Stimulated activated CD8-positive, alpha-beta memory T cell treated with anti-CD3 and anti-CD28 coated beads, Interleukin-4, amount 100 ng/mL, for 1 hour (primary cell): ENCODE measurements at places on chromosomes 7 and 10.

- DNase-seq, result no peak
Measured at GRCh38 chr7:112512451-112513210, 31.8 kb downstream of the LSMEM1 start.

DNA sequence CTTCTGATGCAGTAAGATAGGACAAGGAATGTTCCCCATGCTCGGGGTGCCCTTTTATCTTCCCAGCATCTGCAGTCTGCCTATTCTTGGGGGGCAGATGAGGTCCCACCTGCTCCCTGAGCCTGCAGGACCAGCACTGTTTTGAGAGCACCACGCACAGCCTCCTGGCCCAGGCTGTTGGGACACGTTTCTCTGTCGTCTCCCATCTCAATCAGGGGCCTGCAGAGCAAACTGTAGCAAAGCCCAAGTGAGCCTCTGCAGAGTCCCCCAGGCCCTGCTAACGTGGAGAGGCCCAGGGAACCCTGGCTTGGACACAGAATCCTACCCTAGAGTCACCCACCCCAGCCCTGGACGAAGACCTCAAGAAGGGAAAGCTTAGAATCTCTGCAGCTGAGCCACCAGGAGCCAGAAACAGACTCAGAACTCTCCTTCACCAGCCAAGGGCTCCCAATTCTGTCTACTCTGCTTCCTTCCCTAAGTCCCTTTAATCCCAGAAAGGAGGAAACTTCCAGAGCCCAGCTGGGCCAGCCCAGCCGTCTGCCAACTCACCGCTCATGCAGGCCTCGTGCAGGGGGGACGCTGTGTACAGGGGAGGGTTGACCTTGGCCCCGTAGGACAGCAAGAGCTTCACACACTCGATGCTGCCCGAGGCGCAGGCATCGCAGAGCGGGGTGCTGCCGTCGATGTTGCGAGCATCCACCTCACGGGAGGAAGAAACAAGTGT lies 15.6 kb downstream of the ASB13 start:
- DNase-seq, result no peak

GRCh38 chr10:75801121-75801520 lies 369.7 kb downstream of the LRMDA start:
- DNase-seq, result no peak

GRCh38 chr10:62890395-62890794 lies 74.2 kb upstream of the EGR2 start:
- no peak for DNase-seq

GRCh38 chr10:116779076-116779687 lies 36.8 kb upstream of the HSPA12A start:
- no peak for DNase-seq

DNA sequence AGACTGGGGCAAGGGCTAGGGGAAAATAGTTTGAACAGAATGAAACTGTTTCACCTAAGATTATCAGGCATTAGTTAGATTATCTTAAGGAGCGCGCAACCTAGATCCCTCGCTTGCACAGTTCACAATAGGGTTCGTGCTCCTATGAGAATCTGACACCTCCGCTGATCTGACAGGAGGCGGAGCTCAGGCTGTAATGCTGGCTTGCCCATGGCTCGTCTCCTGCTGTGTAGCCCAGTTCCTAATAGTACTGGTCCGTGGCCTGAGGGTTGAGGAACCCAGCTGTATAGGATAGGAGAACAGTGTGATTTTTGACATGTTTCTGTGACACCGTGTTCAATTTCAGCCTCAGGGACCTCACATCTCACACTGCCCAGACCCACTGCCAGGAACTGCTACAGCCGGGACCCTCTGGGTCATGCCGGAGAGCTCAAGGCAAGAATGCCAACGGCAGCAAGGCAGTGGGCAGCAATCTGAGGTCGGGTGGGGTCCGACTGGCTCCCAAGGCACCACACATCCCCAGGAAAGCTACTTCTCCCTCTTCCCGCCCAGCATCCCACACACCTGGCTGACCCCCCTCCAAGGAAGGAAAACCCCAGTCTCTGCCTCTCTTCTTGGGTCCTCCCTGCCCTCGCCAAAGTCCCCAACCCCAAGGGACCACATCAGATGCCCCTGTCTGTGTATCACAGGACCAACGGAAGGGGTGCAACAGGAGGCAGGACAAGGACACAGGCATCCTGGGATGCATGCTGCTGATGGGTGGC lies 31.7 kb downstream of the CAMK2B start:
- no peak for DNase-seq

- DNase-seq, result no peak
Measured at GRCh38 chr10:28554009-28554408, 21.1 kb downstream of the WAC start.

DNA sequence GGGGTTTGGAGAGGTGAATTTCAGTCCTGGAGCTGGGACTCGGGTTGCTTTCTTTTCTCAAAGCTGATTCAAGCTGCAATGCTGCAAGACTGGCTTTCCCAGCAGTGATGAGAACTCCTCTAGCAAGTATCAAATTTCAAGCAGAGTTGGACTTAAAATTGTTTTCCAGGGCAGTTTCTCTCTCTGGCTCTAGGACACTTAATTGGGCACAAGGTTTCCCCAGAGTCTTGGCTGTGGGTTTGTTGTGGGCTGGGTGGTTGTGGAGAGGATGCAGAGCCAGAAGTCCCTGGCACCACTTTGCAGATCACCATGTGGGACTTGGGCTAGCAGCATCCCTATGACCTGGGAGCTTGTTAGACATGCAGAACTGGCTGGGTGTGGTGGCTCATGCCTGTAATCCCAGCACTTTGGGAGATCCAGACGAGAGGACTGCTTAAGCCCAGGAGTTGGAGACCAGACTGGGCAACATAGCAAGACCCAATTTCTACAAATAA lies 16.8 kb downstream of the AKR1B15 start:
- DNase-seq, result no peak

- DNase-seq, result no peak
Measured at GRCh38 chr7:24441314-24442027, 131.8 kb upstream of the PALS2 start.

DNA sequence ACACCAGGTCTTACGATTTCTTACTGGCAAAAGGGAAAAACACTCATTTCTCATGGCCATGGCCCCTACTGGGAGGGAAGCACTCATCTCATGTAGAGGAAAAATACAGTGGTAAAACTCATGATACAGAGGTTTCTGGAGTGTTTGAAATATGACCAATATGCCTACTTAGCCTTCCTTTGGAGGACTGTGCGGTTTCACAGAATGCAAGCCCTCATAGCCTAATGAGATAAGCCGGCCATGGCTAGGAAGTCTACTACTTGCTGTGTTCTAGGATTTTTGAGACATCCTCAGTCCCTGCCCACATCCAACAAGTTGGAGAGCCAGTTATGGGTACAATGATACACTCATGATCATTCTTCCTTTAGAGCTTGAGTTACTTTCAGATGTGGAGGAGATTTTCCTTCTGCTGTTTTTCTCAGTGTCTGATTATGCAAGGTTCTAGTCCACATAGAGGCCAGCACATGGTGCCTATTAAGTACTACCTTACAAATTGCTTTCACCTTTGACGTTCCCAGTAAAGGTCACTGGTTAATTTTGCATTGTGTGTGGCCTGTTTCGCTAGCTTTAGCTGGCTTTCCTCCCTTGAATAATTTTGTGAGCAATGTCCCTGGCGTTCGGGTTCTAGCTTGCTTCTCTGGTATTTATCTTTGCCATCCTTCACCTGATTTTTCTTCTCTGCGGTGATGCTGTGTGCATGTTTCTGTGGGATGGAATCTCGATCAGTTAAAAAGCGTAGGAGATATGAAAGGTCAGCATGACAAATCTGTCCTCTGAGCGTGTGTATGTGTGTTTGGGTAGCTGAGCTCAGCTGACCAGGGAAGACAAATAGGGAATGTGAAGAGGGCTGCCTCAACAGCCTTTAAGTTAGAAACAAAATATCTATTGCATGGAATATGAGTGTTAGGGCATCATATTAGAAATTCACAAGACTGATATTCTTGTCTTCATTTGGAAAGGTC lies 295.4 kb downstream of the LRMDA start:
- no peak for DNase-seq

DNA sequence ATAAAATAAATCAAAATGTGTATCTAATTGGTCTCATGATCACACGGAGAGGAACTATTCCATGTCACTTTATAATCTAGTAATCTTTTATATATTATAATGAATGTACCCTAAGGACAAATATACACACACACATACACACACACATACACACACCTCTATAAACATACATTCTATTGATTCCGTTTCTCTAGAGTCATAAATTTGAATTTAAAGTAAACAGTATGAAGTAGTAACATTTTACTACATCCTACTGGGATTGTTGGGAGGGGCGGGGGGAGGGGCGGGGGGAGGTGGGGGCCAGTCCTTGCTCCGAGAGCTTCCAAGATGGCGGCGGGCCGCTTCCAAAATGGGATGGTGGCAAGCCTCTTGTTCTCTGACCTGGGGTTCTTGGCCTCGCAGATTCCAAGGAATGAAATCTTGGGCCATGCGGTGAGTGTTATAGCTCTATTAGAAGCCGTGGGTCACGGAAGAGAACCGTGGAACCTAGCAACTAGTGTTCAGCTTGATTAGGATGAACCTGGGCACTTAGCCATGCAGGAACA lies 143.2 kb downstream of the REEP3 start:
- no peak for DNase-seq

DNA sequence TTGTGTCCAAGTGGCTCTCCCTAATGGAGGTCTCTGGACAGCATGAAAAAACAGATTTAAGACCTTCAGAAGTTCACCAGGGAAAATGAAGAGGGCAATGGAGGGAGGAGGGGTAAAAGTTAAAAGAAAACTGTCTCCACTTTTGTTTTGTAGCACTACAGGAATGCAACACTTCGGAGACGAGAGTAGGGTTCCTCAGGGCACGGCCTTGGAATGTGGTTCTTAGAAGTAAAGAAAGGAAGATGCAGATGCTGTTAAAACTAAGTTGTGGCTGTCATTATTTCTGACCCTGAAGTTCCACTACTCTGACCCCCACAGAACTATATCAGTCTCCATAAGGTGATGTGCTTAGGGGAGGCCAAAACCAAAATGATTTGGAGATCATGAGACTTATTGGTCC lies 335.1 kb downstream of the XPNPEP1 start:
- DNase-seq, result no peak

DNA sequence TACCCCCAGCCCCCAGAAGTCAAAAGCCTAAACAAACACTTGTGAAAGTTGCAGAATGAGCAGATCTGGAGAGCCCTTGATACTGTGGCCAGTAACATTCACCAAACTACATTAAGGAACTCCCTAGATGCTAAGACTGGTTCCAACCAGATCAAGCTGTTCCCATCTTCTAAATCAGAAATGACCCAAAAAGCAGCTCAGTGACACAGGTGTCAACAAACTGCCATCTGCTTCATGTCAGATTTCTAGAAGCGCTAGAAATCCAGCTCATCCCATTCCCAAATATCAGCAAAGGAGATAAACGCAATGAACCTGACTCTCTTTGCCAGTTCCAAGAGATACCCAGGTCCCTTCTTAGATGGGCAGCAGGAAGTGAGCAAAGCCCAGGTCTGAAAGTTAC lies 90.6 kb downstream of the GFRA1 start:
- no peak for DNase-seq

- DNase-seq, result no peak
Measured at GRCh38 chr7:112086496-112087254, 119.5 kb downstream of the DOCK4 start.

- no peak for DNase-seq
Measured at GRCh38 chr10:99449023-99449422, 18.6 kb upstream of the GOT1 start.

DNA sequence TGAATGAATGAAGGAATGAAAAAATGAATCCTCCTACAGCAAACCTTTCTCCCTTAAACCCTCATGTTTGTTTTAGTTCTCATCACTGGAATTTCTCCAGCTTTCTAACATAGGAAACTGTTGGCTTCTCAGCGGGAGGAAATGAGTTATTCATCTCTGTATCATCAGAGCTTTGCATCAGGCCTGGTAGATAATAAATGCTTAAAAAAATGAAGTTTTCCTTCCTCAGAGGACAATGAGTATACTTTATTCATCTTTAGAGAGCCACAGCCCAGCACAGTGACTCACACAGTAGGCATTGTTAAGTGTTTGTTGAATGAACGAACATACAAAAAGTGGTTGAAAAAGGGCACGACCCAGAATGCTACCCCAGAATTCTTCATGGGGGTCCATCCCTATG lies 62.6 kb downstream of the COL13A1 start:
- no peak for DNase-seq

- no peak for DNase-seq
Measured at GRCh38 chr7:67593794-67594193, 597.2 kb downstream of the TYW1 start.

DNA sequence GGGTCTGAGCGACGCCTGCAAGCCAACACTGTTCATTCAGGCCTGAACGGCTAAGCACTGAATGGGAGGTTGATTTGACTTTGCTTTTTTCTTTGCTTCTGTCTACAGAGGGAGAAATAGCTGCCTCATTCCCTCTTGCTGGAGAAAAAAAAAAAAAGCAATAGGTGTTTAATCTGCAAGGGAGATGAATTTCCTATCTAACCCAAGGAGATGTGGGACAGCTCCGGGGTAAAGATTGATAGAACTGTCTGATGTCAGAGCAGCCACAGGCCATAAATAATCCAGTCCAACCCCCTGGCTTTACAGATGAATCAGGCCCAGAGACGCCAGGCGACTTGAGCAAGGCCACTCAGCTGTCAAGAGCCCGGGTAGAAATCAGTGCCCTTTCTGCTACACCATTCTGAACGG lies 168.0 kb downstream of the ARHGAP12 start:
- no peak for DNase-seq

DNA sequence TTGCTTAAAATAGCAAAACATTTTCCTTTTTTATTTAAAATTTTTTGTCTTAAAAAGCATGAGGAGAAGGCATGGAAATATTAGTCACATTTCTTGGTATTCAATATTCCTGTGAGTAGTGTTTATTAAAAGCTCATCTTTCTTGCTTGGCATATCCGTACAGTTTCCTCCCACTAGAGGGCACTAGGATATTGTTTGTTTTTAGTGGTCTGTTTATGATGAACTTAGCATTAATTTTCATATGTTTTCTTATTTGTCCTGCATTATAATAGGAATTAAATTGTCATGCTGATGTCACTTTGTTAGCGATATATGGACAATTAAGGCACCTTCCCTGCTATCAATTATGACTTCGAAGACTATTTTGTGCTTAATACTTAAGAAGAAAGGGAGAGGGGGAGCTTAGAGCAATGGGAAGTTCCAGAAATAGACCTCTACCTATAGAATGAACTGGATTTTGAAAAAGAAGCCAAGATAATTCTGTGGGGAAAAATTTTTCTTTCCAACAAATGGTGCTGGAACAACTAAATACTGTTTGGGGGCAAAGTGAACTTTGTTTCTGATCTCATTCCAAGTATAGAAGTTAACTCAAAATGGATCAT lies 91.0 kb upstream of the STRIP2 start:
- no peak for DNase-seq

- DNase-seq, result no peak
Measured at GRCh38 chr7:143360788-143361551, 1.5 kb downstream of the FAM131B start.

- no peak for DNase-seq
Measured at GRCh38 chr7:82745117-82745516, 301.5 kb upstream of the CACNA2D1 start.

GRCh38 chr7:151455690-151456089 lies 15.7 kb upstream of the CRYGN start:
- no peak for DNase-seq

GRCh38 chr7:137886281-137886680 lies 39.5 kb upstream of the DGKI start:
- no peak for DNase-seq
